Suprapubic skin (tissue), 4 donors: ENCODE measurements at places on chromosomes 5 and 9.

DNA sequence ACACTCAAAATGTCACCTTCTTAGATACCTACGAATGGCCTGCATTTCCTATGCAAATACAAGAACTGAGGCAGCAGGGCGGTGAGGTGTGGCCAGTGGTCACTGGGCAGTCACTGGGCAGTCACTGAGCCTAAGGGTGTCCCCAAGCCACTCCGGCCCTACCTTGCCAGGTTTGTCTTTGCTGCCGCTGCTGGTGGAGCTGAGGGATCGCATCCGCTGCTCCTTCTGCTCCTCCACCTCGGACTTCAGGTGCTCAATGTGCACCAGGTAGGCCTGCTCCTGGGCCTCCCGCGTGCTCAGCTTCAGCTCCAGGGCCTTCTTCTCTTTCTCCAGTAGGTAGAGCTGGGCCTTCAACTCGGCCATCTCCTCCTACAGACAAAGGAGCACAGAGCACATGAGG is 72.3 kb downstream of the DCP2 start:
- DNase-seq: no peak

DNA sequence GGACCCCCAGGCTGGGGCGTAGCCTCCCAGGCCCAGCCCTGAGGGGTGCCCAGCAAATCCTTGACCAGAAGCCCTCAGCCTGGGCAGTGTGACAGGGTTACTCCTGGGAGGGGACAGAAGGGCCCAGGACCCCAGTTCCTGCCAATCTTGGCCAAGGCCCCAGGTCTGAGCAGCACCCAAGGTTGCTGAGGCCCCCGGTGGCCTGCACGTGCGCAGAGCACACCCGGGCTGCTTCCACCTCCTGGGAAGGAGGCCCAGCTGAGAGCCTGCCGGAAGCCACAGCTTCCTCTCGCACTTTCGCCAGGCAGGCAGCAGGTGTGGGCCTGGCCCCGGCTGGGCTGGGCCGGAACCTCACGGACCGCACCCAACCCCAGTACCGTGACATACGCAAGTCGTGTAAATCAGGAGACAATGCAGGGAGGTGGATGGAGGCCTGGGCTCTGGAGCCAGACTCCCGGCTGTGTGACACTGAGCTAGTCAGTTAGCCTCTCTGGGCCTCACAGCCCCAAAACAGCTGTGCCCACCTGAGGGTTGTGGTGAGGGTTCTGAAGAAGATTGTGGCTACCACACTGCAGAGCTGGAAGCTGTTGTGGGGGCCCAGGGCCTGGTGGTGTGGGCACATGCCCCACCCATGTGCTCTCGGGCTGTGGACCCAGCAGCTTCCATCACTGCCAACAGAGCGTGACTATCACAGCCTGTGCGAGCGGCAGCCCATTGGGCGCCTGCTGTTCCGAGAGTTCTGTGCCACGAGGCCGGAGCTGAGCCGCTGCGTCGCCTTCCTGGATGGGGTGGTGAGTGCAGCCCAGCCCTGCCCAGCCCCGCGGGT is 5.1 kb downstream of the GRK6 start:
- peak; percentile 74 for DNase-seq

DNA sequence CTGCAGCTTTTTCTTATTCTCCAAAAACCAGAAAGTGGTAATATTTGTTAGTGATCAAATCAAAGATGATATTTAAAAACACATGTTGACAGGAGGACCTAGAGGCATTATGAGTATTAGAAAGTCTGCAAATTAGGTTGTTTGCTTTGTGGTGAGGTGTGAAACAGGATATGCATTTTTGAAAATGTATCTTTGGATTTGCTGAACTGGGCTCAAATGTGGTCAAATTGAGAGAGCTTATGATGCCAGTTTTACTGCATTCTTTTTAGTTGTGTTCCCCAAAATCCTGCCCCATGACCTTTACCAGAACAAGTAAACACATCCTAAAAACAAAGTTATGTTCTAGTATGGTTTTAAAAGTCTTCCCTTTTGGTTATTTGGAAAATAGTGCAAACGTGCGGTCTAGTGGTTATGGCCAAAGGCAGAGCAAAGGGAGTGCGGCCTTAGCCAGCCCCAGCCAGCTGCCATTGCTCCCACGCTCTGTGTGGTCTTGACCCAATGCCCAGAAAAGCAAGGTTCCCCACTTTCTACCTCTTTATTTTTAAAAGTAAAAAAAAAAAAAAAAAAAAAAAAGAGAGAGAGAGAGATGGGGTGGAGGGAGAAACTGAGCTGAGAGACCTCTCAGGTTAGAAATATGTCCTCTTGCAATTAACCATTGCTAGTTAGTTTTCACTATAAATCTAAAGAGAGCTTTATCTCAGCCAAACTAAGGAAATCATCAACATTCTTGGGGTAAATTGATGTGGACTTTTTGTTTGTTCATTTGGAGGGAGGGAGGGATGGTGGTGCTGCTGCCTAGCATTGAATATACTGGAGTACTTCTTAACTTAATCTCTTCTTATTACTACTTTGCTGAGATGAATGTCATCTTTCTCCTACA is 176.6 kb downstream of the ARHGAP26 start:
- no peak for DNase-seq

GRCh38 chr9:6153425-6153824 is 62.2 kb upstream of the IL33 start:
- no peak for DNase-seq

- no peak for DNase-seq
Observed at GRCh38 chr5:151477101-151477500, 29.7 kb downstream of the SLC36A1 start.

DNA sequence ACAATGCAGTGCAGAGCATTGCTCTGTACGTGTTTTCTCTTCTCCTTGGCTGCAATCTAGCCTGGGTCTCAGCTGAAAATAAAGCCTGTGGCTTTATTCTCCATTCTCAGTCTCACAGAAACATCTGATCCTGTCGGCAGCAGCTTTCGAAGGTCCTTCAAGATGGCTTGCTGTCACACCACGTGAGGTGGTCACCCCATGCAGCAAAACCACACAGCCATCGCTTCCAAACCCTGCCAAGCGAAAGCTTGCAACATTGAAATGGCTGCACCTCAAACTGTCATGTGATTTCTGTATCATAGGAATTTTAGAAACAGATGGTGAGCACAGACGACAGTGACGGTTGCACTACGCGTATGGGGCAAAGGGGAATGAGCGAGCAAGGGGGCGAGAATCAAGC is 98.5 kb upstream of the SMARCA2 start:
- peak; percentile 67 for DNase-seq

- DNase-seq: peak; percentile 65
Observed at GRCh38 chr9:127878001-127878651, 651 bp upstream of the AK1 start.

GRCh38 chr9:23821375-23822181 is 4.5 kb downstream of the ELAVL2 start:
- DNase-seq: no peak

GRCh38 chr9:125655691-125656410 is 51.2 kb downstream of the MAPKAP1 start:
- no peak for DNase-seq

DNA sequence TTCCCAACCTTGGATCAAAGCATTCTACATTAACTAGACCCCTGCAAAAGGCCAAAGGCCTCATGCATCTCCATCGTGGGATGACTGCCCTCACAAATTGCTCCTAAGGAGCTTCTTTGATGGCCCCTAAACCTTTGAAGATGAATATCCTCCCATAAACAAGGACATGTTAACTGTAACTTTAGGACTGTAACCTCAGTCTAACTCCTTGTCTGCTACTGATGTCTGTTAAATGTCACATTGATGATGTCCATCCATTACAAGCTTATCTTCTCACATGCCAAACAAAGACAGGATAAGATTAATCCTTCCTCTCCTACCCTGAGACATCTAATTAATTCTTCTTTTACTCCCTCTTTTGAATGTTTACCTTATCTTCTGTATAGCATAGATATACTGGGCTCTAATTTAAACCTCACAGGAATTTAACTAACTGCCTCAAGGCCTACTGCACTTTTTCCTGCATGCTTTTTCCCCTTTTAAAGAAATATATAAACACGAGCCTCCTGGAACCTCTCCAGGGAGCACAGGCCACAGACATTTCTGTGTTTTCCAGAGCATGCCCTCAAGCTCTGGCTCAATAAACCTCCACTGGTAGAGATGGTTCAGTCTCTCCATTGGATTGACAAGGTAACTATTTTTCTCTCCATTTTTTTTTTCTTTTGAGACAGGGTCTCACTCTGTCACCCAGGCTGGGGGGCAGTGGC is 90.6 kb upstream of the SLC25A48 start:
- no peak for DNase-seq

DNA sequence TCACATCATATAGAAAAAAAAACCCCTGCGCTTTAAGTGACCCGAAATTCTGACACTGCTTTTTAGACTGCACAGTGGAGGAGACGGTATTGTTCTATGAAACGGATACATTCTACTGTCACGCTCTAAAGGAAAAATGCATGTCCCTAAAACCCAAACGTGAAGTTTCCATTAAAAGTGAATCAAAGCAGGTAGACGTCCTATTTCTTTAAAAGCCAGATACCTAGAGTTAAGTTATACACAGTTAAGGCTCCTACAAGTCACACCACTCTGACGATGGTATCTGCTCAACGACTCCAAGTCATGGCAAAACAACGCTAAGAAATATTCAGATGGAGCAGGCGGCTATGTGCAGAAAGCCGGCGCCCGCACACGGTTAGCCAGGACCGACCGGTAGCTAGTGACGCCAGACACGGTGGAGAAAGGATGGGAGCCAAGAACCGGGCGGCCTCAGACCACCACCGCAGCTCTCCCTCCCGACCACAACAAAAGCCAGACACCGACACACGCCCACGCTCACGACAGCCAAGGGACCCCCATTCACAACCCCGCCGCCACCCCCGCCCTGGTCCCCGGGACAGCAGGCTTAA is 734 bp downstream of the SKP1 start:
- no peak for DNase-seq

GRCh38 chr5:135245521-135246499 is 153.2 kb downstream of the MACROH2A1 start:
- DNase-seq: peak; percentile 31

DNA sequence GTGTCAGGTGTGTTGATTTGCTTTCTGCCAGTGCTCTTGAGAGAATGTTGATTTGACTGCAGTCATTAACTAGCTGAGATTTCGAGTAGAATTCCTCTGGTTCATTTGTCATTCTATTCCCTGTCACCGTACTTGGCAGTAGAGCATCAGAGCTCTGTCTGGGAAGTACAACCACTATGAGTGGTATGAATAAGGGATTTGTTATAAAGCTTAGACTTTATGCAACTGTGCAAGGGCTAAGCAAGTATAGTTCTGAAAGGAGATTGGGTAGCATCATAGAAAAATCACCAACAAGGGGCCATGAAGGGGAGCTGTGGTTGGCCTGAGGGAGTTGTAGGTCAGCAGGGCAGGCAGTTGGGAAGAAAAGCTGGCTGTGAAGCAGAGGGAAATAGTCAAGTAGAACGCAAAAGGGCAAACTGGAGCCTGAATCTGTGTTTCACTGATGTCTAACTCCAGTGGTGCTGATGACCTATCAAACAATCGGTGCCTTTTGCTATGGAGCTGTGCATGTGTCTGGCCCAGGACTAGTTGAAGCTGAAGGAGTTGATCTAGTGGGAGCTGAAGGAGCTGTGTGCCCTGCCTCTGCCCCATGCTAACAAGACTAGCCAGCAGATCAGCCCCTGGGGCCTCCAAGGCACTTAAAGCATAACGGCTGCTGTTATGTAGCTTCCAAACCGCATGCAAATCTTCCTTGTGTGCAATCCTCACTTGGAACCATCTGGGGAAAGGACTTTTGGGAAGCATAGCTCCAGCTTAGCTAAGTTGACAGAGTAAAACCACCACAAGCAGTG is 110.0 kb downstream of the SLC28A3 start:
- no peak for DNase-seq

- DNase-seq: no peak
Observed at GRCh38 chr9:135315572-135315971, 164.0 kb upstream of the PPP1R26 start.

GRCh38 chr5:157555037-157555640 is 20.4 kb downstream of the ADAM19 start:
- no peak for DNase-seq

GRCh38 chr5:125125031-125125823 is 378.8 kb upstream of the ZNF608 start:
- no peak for DNase-seq

GRCh38 chr5:55429221-55429612 is 105.5 kb downstream of the PLPP1 start:
- no peak for DNase-seq

GRCh38 chr9:128341435-128341849 is 1.1 kb downstream of the SLC27A4 start:
- no peak for DNase-seq

- no peak for DNase-seq
Observed at GRCh38 chr5:36724467-36725332, 118.3 kb downstream of the SLC1A3 start.

- DNase-seq: no peak
Observed at GRCh38 chr5:136315667-136316066, 49.7 kb downstream of the TRPC7 start.

GRCh38 chr5:159206818-159207217 is 2.5 kb downstream of the RNF145 start:
- DNase-seq: no peak

GRCh38 chr5:177537389-177538361 is 16.7 kb downstream of the FAM193B start:
- no peak for DNase-seq

DNA sequence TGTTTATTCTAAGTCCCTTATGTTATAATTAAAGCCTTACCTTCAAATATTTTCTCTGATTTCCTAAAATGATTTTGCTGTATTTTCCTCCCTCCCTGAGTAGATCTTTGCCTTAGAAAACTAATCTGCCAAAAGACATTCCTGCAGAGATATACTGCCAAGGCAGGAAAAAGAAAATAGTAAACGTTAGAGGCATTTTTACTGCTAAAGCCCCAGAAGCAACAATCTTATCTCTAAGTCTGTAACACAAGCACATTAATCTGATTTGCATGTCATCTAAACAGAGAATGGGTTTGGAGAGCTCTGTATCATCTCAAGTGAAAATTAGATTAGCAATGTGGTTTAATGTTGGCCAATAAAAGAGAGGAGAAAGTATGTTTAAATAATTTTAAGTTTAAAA is 847.7 kb downstream of the MAT2B start:
- no peak for DNase-seq

- no peak for DNase-seq
Observed at GRCh38 chr5:131635684-131636572, 899 bp upstream of the RAPGEF6 start.

DNA sequence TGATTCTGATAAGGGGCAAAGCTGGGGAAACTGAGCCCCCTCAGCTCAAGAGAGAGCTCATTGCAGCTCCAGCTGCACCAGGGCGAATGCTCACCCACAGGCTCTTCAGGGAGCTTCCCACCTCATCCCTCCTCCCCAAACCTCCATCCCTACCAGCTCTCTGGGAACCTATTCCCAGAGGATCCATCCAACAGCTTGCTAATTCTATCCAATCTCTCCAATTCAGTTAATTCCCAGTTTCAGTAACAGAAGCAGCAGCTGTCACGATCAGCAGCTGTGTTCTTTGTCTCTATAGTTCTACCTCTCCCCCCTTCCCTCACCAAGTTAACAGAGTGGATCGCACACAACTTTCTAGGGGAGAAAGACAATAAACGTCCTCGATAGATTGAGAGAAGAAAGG is 135.5 kb upstream of the EFNA5 start:
- DNase-seq: no peak

GRCh38 chr5:15550502-15551112 is 50.6 kb downstream of the FBXL7 start:
- no peak for DNase-seq

GRCh38 chr5:88984040-88984439 is 101.1 kb upstream of the MEF2C start:
- no peak for DNase-seq
